ENCODE measurements at places on chromosomes 4 and X. TPM values are rescaled to one million over a fixed set of nuclear protein-coding genes. Genes with fewer than 3 reads are reported as not detected.

The ZCCHC12 gene
- 61.6 TPM for total RNA-seq

The PDS5A gene
- total RNA-seq = 70.9 TPM

The ZNF280C gene
- 9.0 TPM for total RNA-seq

The SLC39A8 gene
- 6.5 TPM for total RNA-seq

The TRAPPC11 gene
- total RNA-seq = 84.4 TPM

The MSMO1 gene
- total RNA-seq = 705 TPM

The CSAG1 gene
- not detected for total RNA-seq

The PCDH19 gene
- 22.8 TPM for total RNA-seq

- DNase-seq = no peak
These were observed 28.8 kb upstream of the TRPC3 start for GRCh38 chr4:121980643-121981042.

DNA sequence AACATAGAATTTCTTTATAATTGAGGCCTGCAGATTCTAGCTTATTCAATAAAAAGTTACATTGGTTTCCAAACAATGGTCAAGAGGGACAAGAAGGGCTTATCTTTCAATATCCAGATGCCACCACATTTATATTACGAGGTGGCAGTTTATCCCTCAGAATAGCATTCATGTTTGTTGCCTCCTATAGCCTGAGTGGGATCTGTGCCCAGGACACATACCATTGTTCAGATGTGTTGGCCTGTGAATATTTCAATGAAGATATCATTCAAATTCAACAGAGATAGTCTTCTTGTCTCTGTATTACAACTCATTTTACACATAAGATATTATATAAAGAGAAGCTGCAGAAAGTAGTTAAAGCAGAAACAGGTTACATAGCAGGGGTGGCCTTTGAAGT is 20.5 kb downstream of the GLRB start:
- no peak for DNase-seq

DNA sequence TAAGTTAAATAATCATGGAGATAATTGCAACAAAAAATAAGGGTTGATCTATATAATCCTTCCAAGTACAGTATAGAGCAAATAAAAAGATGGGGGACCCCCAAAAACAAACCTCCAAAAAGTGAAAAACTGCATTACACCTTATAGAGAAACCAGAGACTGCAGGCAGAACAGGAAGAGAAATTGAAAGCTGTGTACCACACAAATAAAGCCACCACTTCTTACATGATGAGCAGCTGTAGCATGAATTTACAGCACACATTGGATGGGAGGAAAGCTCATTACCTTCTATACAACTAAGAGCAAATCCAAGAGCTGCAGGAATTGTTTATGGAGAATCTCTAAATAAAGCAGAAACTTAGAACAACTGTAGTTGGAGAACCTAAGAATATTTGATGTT is 152.4 kb upstream of the PDE5A start:
- DNase-seq = no peak

DNA sequence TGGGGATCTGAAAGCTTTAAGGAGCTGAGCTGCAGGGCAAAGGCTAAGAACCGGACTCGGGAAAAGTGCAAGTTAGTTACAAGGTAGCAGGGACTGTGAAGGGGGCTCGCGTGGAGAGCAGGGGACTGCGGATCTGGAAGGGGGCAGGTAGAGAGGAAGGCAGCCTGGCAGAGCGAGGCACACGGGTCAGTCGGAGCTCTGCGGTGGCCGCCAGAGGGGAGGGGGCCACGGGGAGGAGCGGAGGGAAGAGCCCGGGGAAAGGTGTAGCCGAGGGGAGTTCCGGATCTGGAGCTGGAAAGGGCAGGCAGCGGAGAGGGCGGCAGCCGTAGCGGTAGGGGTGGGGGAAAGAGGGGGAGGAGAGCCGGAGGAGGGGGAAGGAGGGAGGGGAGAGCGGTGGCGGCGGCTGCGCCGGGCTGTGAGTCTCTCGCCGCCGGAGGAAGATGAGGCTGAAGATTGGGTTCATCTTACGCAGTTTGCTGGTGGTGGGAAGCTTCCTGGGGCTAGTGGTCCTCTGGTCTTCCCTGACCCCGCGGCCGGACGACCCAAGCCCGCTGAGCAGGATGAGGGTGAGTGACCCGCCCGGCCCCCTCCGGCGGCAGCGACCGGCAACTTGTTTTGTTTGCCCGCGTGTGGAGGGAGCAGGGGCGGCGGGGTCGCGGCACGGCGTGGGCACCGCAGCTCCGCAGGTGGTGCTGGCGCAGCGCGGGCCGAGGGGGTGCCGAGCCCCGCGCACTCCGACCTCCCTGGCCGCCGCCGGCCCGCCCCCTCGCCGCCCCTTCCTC is at the start of gene GALNT7:
Gene GALNT7 (plus strand): TSS at position 416 of the 782 bp plus-strand sequence. CDS start 25 bp downstream, at position 441.
- peak; percentile 75 for DNase-seq

GRCh38 chr4:169142391-169142790 is 128.4 kb downstream of the SH3RF1 start:
- no peak for DNase-seq

GRCh38 chr4:181420950-181421349 is 822.3 kb upstream of the TENM3 start:
- no peak for DNase-seq

GRCh38 chr4:158169931-158170690 is 2.7 kb downstream of the GASK1B start:
- no peak for DNase-seq

GRCh38 chrX:31178769-31179125 is 106.9 kb upstream of the FTHL17 start:
- no peak for DNase-seq

DNA sequence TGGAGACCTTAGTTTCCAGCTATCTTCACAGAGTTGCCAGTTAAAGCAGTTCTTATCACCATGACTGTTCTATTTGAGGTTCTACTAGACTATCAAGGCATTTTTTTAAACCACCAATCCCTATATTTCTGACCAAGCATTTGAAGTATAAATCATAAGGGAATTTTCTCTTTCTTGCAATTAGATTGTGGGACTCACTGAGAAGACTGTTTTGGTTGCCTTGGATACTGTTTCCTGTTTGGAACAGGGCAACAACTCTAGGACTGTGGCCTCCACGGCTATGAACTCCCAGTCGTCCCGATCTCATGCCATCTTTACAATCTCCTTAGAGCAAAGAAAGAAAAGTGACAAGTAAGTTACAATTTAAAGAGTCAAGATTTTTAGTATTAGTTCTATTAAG is 11.8 kb downstream of the KIF4A start:
- DNase-seq = no peak

DNA sequence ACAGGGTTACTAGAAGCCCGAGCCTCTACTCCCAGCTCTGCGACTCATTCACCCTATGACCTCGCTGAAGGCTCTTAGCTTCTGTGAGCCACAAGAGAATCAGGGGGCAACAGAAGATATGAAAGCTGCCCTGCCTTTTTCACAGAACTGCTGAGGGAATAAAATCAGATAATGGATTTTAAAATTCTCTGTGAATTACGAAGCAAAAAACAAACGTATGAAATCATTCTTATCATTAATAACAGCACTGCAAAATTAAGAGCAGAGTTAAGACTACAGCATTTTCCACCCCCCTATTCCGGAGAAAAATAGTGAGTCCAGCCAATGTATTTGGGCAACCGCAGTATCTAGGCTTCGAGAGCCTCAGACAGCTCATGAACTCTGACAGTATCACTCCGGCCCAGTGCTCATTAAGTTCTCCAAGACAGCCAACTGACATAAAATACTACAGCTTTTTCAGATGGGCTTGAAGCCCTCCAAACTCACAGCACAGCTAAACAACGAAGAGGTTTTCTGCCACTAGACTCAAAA is 33.4 kb downstream of the AFAP1 start:
- DNase-seq = no peak

- no peak for DNase-seq
These were observed 210.7 kb upstream of the EOLA2 start for GRCh38 chrX:150148749-150149672.

DNA sequence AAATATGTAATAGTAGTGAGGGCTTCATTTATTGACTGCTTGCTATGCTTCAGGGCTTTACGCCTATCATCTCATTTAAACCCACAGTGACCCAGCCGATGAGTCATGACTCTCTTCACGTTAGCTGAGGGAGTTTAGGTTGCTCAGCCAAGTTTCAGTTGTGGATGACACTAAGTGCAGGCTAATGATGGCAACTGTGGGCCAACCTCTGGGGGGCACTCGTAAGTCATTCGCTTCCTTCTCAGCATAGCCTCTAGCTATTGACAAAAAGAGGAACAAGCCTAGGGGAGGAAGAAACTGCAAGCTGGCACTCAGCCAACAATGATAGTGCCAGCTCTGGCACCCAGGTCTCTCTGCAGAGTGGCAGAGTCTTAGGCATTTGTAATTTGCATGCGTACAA is 325.0 kb downstream of the ARHGAP10 start:
- no peak for DNase-seq

GRCh38 chr4:161206528-161207080 is 957.2 kb downstream of the FSTL5 start:
- no peak for DNase-seq

DNA sequence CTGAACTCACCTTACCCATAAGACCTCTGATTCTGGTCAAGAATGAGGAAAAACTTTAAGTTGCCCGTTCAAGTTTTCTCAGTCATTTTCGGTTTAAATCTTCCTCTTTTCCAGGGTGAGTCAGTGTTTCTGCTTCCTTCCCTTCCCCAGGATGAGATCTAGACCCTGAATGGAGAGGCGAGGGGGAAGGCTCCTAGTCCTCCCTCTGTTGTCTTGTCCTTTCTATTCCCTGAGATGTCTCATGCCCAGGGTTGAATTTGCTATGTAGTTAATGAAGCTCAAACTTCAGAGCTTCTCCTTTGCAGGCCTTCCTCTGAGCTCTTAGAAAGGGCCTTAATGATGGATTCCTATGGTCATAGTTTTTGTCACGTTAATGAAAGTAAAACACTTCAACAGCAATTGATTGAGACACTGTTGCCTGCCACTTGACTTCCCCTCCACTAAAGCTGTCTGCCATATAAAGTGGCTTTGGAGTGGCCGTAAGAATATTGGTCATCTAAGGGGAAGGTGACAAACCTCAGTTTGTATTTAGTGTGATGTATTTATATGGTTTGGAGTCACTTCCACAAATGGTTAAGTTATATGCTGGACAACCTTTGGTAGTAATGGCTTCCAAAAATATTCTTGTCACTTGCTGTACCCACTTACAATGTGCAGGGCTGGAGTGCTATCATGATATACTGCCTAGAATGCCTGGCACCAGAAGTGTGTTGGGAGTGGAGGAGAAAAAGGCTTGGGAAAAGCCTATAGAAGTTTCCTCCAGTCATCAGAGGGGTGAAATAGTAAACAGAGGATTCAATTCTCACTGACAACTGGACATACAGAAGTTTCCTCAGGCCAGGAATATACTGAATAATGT is 24.3 kb upstream of the GPRIN3 start:
- DNase-seq = no peak

GRCh38 chrX:154603438-154604430 is 15.3 kb downstream of the CTAG1B start:
- DNase-seq = no peak

DNA sequence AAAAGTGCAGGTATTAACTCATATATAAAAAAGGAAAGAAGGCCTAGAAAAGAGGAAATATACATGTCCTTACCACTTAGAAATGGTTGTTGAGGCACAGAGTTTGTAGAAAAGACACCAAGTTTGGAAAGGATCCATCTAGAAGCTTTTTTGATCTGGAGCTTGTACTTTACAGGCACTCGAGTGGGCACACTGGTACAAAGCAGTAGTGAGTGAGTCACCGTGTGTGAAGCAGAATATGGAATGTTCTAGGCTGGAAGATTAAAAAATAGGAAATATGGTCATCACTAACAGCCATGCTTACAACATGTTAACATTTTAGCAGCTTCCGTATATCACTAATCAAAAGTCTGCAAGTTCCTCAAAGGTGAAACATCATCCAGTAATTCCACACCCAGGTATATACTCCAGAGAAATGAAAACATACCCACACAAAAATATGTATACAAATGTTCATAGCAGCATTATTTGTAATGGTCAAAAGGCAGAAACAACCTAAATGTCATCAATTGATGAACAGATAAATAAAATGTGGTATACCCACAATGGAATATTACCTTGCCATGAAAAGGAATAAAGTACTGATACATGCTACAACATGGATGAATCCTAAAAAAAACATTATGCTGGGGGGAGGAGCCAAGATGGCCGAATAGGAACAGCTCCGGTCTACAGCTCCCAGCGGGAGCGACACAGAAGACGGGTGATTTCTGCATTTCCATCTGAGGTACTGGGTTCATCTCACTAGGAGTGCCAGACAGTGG is 69.5 kb downstream of the FRYL start:
- DNase-seq = no peak

- peak; percentile 5 for DNase-seq
These were observed 248.1 kb downstream of the C4orf33 start for GRCh38 chr4:129344058-129344457.

GRCh38 chrX:153530411-153531129 is 13.1 kb downstream of the ATP2B3 start:
- DNase-seq = no peak

- no peak for DNase-seq
These were observed 254.1 kb downstream of the FBXW7 start for GRCh38 chr4:152281822-152282221.

DNA sequence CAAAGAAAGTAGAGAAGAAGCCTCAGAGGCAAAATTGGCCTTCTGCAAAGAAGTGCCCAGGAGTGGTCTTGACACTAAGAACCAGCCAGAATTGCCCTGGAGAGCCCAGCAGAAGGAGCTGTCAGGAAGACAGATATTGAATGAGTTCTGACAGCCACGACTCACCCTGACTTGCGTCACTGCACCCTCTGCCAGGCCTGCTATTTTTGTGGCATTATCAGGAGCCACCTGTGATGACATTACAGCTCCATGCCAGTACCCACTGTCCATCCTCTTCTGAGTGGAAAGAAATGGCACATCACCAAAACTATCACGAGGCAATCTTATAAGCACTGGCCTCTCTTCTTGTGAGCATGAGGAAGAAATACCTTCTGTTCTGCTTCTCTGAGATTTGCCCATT is 67.7 kb downstream of the SMIM20 start:
- DNase-seq = no peak

GRCh38 chr4:137293281-137293680 is 239.0 kb downstream of the PCDH18 start:
- no peak for DNase-seq

GRCh38 chr4:40228497-40229365 is 31.9 kb downstream of the RHOH start:
- no peak for DNase-seq

- DNase-seq = no peak
These were observed 208.3 kb upstream of the AMOT start for GRCh38 chrX:113048896-113049295.

GRCh38 chr4:32161392-32161791 is 1441.2 kb downstream of the PCDH7 start:
- no peak for DNase-seq

- no peak for DNase-seq
These were observed 602.9 kb upstream of the HTR2C start for GRCh38 chrX:113980953-113981352.
